ENCODE measurements at places on chromosomes 3 and 15. TPM values are rescaled to one million over a fixed set of nuclear protein-coding genes. Genes with fewer than 3 reads are reported as not detected.

Gene ADGRG7
- total RNA-seq, result not detected

Gene LRTM1
- total RNA-seq, result not detected

Gene LIPC
- total RNA-seq, result not detected

Gene KCNMB2
- 0.50 TPM for total RNA-seq

Gene ARHGAP31
- 1.2 TPM for total RNA-seq

Gene PML
- 9.6 TPM for total RNA-seq

Gene C15orf39
- total RNA-seq, result 7.0 TPM

Gene IGDCC3
- not detected for total RNA-seq

Gene IL5RA
- total RNA-seq, result not detected

Gene OSBPL10
- total RNA-seq, result 3.0 TPM

Gene MB21D2
- total RNA-seq, result 11.8 TPM

Gene KLF13
- 75.0 TPM for total RNA-seq

Gene GOLGA6L25
- not detected for total RNA-seq

Gene C2CD4A
- 0.63 TPM for total RNA-seq

Gene GOLGA8J
- total RNA-seq, result not detected

Gene CHRM5
- total RNA-seq, result not detected

Gene BFSP2
- not detected for total RNA-seq

Gene SLC6A20
- total RNA-seq, result not detected

Gene MEGF11
- total RNA-seq, result 0.89 TPM

Gene CPLX3
- total RNA-seq, result 0.07 TPM

Gene FGF7
- 0.20 TPM for total RNA-seq

Gene TRPM1
- not detected for total RNA-seq

Gene SAMMSON
- total RNA-seq, result 0.22 TPM

Gene ROBO2
- 0.05 TPM for total RNA-seq

Gene ERICH6
- not detected for total RNA-seq

Gene NBEAL2
- total RNA-seq, result 14.8 TPM

Gene HYAL1
- 6.2 TPM for total RNA-seq

Gene NEO1
- 8.0 TPM for total RNA-seq

Gene SCG3
- total RNA-seq, result not detected

Gene TNFAIP8L3
- total RNA-seq, result not detected

Gene CPNE4
- 0.55 TPM for total RNA-seq

Gene DPPA2
- not detected for total RNA-seq

Measured in NCI-H460 (cell line).